ENCODE measurements at places on chromosomes 12 and 14.

GRCh38 chr12:43883748-43884147, 47.9 kb downstream of the TMEM117 start:
- no peak for DNase-seq

DNA sequence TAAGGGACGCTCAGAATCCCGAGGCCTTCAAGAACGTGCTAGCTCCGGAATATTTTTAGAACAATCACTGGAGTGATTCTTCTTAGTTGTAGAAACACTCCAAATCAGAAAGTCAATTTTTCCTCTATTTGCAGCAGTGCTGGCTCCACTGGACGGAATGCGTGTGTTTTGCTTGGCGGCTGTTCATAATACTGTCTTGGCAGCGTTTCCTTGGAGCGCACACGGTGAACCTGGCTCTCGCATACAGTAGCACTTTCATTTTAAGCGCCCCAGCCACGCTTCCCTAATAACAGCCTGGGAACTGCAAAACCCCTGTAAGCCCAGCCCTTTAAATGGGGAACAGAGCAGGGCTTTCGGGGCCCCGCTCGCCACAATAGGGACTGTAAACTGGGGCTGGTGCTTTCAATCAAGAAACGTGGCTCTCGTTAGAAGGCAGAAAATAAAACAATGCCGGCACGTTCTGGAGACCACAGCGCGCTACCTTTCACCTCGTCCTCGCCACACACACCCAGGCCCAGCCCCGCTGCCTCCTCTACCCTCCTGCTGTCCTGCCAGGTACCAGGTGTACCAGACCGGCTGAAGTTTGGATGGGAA, 79.9 kb downstream of the BCL11B start:
- DNase-seq: no peak

- DNase-seq: no peak
Observed at GRCh38 chr12:65668981-65669695, 155.1 kb upstream of the HMGA2 start.

- no peak for DNase-seq
Observed at GRCh38 chr12:51788876-51789275, 59.6 kb downstream of the FIGNL2 start.

GRCh38 chr14:33999771-34000291, 49.0 kb upstream of the EGLN3 start:
- no peak for DNase-seq

DNA sequence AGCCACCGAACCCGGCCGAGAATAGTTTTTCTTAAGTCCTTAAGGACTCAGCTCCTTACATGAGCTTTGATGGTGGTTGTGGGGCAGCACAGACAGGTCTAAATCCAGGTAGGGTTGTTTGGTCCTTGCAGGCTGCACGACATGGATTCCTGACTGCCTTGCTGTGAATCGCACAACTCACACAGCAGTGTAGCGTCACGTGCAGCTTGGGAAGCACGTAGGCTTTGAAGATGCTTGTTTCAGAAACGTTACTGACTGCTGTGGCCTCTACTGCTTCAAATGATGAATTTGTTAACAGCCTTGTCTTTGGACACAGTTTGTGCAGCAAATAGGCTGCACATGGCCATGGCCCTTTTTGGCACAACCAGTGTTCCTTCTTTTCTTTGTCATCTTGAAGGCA, 29.9 kb downstream of the ZBTB42 start:
- DNase-seq: no peak

DNA sequence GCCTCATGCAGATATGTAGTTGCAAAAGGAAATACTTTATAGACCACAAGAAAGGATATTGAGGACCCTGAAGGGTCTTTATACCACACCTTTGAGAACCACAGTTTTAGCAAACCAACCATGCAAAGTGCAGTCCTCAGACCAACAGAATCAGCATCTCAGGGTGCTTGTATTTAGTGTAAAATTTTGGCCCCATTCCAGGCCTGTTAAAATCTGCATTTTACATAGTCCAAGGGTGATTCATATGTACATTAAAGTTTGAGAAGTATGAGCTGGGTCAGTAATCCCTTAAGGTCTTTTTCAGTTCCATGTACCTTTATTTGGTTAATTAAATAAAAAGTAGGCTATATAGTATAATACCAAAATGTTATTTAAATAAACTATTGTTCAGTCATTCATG, 91.2 kb downstream of the WNK1 start:
- DNase-seq: no peak

DNA sequence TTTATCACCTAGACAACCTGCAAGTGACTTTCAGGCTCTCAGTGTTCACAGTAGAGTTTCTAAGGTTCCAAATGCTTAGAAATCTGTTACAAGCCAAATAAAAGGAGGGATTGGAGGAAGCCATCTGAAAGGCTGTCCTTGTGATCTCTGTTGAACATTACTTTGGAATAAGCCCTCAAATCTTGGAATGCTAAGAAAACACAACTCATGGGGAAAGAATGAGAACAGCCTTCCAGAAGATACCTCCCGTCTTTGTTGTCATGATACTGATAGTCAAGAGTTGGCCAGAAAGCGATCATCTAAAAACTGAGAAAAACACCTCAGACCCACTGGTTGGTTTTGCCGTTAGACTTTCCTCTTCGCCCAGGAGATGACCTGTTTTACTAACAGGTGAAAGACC, 44.4 kb upstream of the KCNK13 start:
- DNase-seq: no peak

DNA sequence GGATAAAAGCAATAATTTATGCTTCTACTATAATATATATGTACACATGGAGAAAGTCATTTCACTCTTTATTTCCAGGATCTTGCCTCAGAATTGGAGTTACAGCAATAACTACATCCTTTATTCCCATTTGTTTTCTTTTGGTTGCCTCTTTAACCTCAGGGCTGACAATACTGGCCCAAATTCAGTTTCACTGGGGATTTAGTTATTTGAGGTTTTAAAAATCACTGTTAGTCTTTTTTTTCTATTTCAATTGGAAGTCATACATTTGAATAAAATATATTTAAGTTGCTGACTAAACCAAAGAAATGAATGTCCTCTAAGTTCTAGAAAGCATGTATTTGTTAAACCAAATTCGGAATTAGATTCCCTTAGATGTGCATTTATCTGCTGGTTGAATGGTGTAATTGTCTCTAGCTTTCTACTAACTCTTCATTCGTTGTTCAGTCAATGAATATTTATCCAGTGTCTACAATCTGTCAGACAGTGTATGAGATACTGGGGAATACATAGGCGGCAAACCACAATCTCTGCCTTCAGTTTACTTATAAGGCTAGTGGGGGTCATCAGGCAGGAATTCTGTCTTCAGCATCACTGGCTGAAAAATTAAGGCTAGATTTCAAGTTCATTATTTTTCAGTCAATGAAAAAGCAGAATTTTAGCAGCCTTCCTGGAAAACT, 190.8 kb upstream of the ARHGAP5 start:
- no peak for DNase-seq

DNA sequence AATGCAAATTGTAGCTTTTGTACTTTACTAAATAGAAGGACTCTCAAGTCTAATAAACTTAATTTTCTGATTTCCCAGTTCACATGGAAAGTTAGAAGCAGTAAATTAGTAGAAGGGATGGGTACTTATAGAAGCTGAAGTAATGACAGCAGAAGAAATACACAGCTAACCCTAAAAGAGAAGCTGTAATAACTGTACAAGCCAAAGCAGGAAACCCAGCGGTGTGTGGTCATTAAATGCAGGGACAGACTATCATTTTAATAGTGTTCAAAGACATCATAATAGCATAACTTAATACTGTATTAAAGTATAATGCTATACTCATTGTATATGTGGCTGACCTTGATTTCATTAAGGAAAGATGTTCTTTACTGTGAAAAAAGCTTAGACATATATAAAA, 74.9 kb downstream of the PCNX1 start:
- DNase-seq: no peak

DNA sequence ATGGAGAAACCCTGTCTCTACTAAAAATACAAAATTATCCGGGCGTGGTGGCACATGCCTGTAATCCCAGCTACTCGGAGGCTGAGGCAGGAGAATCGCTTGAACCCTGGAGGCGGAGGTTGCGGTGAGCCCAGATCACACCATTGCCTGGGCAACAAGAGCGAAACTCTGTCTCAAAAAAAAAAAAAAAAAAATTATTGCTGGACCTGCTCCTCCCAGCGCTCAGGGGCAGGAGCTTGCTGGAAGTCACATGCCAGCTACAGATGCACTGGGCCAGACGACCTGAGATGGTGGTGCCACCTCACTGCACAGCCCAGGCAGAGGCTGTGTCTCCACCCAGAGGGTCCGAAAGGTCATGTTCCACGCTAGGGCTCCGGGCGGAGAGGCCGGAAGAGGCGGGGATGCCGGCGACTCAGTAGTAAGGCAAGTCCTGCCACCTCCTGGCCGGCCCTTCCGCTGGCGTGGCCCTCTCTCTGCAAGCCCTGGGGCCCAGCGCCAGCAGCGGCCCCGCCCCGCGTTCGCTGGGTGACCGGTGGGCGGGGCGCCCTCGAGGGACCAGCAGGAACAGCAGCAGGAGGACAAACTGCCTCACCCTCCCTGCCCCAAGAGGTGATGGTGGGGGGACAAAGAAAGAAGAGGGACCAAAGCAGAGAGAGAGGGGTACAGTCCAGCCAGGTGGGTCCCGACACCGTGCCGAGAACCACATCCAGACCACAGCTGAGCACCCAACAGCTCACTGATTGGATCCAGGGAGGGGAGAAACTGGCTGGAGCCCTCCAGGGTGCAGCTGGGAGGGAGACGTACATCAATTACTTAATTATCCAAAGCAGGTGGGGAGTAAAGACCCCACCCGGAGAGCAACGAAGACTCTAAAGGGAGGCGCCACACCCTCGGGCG, 3.6 kb upstream of the RHOF start:
- no peak for DNase-seq

- no peak for DNase-seq
Observed at GRCh38 chr14:65879248-65880009, 466.9 kb downstream of the FUT8 start.

- no peak for DNase-seq
Observed at GRCh38 chr14:104390221-104390931, 189.2 kb upstream of the C14orf180 start.

GRCh38 chr12:103075848-103076247, 118.4 kb downstream of the ASCL1 start:
- DNase-seq: no peak

Data from stimulated activated CD8-positive, alpha-beta memory T cell treated with anti-CD3 and anti-CD28 coated beads, Interleukin-15, amount 100 ng/mL, for 48 hours (primary cell).